Fibroblast of the aortic adventitia (primary cell): ENCODE measurements at places on chromosomes 11 and 22. TPM values are rescaled to one million over a fixed set of nuclear protein-coding genes. Genes with fewer than 3 reads are reported as not detected.

DNA sequence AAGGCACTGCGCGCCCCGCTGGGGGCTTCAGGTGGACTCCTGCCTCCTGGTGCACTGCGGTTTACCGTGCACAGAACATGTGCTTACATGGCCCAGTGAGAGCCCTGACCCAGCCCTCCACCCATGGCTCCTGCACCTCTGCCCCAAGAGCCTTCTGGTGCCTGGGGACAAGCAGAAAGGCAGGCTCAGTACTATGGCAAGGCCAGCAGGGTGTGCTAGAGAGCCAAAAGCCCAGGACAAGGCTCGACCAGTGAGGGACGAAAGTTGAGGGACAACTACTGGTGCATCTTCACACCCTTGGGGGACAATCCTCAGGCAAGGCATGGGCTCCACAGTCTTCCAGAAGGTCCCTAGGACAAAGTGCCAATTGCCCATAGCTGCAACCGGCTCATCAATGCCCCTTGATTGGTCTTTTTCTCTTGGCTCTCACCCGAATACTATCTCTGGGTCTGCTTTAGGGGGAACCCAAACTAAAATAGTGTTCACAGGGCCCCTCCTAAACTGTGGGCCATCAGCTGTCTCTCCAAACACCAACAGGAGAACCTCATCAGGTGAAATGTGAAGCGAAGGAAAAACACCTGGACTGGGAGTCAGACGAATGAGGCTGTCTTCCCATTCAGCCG lies 13.5 kb downstream of the PGA5 start:
- peak; percentile 70 for DNase-seq

- DNase-seq = peak; percentile 40
These were observed 41.5 kb downstream of the RNF141 start for GRCh38 chr11:10499452-10499851.

The ART1 gene
- total RNA-seq = not detected in 2 replicates

GRCh38 chr11:64089915-64090805 lies 54.4 kb downstream of the FLRT1 start:
- no peak for DNase-seq

The APOBEC3B gene
- 0.90 and 6.8 TPM in 2 replicates for total RNA-seq

DNA sequence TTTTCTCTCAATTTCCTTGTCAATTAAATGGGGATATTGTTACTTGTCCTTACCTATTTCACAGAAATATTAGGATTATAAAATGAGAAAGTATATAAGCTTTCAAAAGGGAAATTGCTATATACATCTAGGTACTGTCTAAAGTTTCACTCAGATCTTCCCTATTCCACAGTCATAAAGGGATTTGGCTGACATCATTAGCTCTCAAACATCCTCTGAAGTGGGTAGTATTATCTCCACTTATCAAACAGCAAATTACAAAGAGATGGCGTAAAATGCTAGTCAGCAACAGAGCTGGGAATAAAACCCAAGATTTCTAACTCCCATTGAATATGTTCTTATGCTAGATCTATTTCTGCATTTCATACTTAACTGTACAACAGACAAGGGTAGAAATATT lies 50.9 kb downstream of the SLC25A17 start:
- no peak for DNase-seq

GRCh38 chr22:45420539-45420938 lies 7.0 kb downstream of the RIBC2 start:
- no peak for DNase-seq

DNA sequence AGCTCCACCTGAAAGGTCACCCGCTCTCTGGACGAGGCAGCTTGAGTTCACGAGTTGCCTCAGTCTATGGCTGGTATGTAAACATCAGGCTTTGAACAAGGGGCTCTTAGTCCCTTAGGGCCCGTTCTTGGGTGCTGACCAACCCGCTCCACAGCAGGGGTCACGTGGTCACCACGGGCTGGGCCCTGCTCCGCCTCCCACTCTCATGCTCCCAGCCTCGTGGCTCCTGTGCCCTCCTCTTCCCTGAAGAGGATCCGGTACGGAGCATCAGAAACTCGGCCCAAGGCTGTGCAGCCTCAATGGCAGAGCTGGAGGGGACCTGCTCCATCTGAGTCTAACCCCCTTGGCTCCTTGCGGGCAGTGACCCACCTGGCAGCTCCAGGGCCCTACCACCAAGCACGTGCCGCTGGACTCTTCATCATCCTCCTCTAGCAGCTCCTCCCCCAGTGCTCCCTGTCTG lies 54.2 kb upstream of the TTLL12 start:
- no peak for DNase-seq

- no peak for DNase-seq
These were observed 3.7 kb downstream of the SLC39A13 start for GRCh38 chr11:47411884-47412746.

The OR8G1 gene
- total RNA-seq = not detected in 2 replicates

- DNase-seq = no peak
These were observed 455.9 kb downstream of the MN1 start for GRCh38 chr22:27345691-27346090.

The MARK2 gene
- 11.4 and 12.7 TPM in 2 replicates for total RNA-seq

GRCh38 chr22:23514322-23515038 lies 65.6 kb downstream of the IGLL1 start:
- no peak for DNase-seq

The CARD10 gene
- total RNA-seq = 5.8 and 13.1 TPM in 2 replicates
